ENCODE measurements at places on chromosomes 4 and X.

DNA sequence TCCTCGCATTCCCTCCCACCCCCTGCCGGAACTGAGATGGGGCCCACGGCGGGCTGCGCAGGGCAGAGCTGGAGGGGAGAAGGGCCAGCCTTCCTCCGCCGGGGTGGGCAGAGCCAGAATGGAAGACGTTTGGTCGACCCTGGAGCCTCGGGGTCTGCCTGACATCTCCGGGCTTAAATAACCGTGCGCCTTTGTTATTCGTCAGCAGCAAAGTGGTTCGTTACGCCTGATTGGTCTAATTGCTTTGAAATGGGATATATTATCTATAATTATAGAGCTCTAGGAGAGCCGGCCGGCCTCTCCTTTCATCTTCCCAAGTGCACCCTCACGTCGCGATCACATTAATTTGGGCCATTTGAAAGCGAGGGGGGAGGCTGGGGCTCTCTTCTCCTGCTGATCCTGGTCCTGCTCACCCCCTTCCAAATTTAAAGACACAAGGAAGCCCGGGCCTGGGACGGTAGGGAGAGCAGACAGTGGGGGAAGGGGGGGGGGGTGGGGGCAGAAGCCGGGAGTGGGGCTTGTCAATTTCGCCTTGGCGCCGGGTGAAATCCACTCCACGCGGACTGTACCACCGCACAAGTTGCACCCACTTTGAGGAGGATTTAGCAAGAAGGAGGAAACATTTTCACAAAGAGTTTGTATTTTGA lies 4.7 kb upstream of the MSX1 start:
- no peak for DNase-seq

- DNase-seq: no peak
These were observed 22.8 kb upstream of the MAP7D3 start for GRCh38 chrX:136273986-136274385.

GRCh38 chrX:139932073-139932900 lies 566 bp downstream of the ATP11C start:
- DNase-seq: peak; percentile 27

GRCh38 chrX:45840411-45840950 lies 639.8 kb upstream of the DIPK2B start:
- no peak for DNase-seq

- no peak for DNase-seq
These were observed 141.7 kb downstream of the HHIP start for GRCh38 chr4:144787365-144788258.

GRCh38 chr4:7206911-7207567 lies 14.7 kb downstream of the SORCS2 start:
- no peak for DNase-seq

GRCh38 chr4:57734104-57734670 lies 624.0 kb upstream of the IGFBP7 start:
- no peak for DNase-seq

DNA sequence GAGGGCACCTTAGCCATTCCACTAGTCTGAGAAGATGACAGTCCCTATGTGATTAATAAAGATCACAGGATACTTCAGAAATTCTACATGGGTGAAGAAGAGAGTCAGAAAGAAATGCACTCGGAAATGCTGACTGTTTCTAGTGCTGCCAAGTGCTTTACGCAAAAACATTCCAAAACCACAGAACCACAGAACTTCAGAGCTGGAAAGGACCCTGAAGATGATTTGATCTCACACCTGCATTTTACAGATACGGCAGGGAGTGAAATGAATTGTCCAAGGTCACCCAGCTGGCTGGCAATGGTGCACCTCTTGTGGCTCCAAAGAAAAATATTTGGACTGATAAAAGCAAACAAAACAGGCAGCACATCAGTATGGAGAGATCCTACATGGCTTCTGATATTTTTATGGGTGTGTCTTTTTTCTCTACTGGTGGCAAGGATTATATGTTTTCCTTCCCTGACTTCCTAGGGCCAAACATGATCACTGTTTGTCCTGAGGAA lies 115.9 kb downstream of the MAML3 start:
- no peak for DNase-seq

GRCh38 chr4:11597506-11597905 lies 168.8 kb upstream of the HS3ST1 start:
- no peak for DNase-seq
